ENCODE measurements at places on chromosomes 3 and 15. TPM values are rescaled to one million over a fixed set of nuclear protein-coding genes. Genes with fewer than 3 reads are reported as not detected.

- no peak for DNase-seq
These were observed 66.9 kb downstream of the DCLK3 start for GRCh38 chr3:36697229-36698001.

- no peak for DNase-seq
These were observed 103.7 kb downstream of the PEX5L start for GRCh38 chr3:179933080-179933479.

DNA sequence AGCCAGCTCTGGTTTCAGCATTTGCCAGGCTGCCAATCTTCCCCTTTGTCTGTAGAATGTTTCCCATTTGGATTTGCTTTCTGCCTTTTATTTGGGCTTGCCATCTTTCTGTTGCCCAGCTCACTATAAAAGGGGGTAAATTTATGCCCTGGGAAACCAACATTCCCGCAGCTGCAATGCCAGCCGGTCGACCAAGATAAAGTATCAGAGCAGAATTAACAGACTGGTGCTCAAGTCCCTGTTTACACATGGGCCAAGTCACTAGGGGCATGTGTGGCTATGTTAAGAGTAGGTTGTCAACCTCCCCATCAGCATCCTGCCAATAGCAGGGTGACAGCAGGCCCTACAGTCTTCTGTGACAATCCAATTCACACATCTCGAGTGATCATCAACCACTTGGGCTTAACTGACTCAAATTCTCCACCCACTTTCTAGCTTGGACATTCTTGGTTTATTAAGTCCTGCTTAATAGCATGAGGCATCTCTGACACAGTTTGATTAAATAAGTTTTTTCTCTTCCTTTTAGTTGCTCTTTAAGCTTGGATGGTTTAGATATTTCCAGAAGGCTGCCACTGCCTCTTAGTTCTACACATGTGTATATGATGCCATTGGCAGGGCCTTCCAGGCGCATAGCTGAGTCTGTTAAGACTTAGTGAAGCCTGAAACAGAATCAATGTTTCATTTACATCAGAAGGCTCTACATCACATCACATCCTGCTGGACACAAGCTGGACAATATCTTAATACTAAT is 24.1 kb upstream of the VEPH1 start:
- no peak for DNase-seq

- no peak for DNase-seq
These were observed 40.8 kb downstream of the POLR2M start for GRCh38 chr15:57747206-57747896.

SPPL2A gene
- 348 TPM for total RNA-seq

KBTBD8 gene
- 2.6 TPM for total RNA-seq

TPRG1 gene
- 2.7 TPM for total RNA-seq

ALDH1A2 gene
- total RNA-seq = 5.4 TPM

INO80 gene
- 19.7 TPM for total RNA-seq
